CD4-positive, alpha-beta T cell treated with Interleukin-4 for 4 hours (primary cell): ENCODE measurements at places on chromosomes 3 and 15.

- no peak for DNase-seq
These were observed 177.5 kb downstream of the OXSM start for GRCh38 chr3:25967385-25967784.

DNA sequence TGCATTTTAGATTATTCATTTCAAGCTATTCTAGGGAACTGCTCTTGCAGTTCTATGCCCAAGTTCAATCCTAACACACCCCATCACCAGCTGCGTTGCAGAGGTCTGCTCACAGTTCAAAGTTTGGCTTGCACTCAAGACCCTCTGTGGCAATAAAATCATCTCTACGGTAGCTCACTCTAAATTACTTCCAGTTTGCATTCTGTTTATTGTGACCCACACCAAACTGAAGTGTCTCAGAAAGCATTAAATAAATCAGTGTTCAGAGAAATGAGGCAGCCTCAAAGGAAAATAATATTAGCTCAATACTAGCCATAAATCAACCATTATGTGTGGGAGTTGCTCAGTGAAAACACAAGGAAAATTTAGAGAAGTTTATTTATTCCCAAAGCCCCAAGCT is 250.3 kb downstream of the MAGI1 start:
- DNase-seq = no peak

DNA sequence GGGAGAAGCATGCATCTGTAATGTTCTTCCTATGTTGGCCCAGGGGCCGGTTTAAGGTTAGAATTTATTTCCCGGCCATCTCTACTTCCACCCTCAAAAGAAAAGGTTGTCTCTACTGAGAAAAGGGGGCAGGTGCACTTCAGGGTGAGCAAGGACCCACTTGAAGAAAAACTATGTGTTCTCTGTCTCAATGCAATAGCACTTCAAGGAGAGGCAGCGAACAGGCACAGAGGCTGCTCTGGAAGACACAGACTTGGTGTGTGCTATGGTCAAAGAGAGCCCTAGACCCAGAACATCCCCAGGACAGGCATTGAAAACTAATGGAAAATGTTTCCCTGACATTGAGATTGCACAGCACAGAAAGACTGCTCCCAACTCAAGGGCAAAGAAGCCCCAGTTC is 7.6 kb downstream of the MINDY4B start:
- no peak for DNase-seq

- DNase-seq = no peak
These were observed 477.4 kb upstream of the MDFIC2 start for GRCh38 chr3:70789878-70790277.

GRCh38 chr3:151431940-151432339 is 28.9 kb downstream of the IGSF10 start:
- no peak for DNase-seq

GRCh38 chr3:183782576-183783276 is 42.7 kb downstream of the MAP6D1 start:
- no peak for DNase-seq

- DNase-seq = no peak
These were observed 1.2 kb downstream of the DAPK2 start for GRCh38 chr15:64045101-64045435.

- no peak for DNase-seq
These were observed 65.1 kb downstream of the PIK3CB start for GRCh38 chr3:138769616-138770015.

DNA sequence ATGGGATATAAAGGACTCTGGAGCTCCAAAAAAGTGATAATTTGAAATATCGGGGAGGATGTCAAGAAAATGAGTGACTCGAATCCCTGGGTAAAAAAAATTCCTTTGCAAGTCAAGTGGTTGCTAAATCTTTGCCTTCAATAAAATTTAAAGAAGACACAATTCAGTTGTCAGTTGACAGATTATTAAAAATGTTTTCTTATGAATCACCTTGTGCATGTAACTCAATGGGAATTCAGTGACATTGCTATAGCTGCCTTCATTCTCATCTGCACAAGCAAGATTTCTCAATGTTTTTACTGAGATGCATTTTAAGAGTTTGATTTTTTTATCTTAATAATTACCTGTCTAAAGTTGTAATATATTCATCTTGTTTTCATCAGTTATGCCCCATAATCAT is 264.0 kb upstream of the IL12A start:
- no peak for DNase-seq

DNA sequence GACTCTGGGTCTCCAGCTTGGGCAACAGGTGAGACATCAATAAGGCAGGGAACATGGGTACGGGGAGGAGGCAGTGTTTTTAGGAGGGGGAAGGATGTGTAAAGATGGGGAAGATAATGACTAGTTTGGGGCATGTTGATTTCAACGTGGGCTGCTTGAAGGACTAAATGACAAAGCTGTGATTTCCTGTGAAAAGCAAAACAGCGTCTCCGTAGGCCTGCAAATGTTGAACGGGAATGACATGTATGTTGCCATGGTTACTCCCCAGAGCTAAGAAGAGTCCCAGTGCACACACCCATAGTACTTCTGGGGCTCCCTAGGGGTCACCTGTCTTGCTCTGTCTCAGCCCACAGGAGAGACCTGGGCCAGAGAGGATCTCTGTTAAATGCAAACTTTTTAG is 71.3 kb upstream of the ETV5 start:
- DNase-seq = no peak

- no peak for DNase-seq
These were observed 155.6 kb upstream of the HES1 start for GRCh38 chr3:193980326-193980725.

GRCh38 chr3:197023998-197024651 is 5.5 kb downstream of the MELTF start:
- no peak for DNase-seq

- DNase-seq = no peak
These were observed 542.6 kb downstream of the TUSC7 start for GRCh38 chr3:117252208-117252607.

GRCh38 chr3:55556619-55557537 is 69.8 kb upstream of the WNT5A start:
- DNase-seq = no peak

DNA sequence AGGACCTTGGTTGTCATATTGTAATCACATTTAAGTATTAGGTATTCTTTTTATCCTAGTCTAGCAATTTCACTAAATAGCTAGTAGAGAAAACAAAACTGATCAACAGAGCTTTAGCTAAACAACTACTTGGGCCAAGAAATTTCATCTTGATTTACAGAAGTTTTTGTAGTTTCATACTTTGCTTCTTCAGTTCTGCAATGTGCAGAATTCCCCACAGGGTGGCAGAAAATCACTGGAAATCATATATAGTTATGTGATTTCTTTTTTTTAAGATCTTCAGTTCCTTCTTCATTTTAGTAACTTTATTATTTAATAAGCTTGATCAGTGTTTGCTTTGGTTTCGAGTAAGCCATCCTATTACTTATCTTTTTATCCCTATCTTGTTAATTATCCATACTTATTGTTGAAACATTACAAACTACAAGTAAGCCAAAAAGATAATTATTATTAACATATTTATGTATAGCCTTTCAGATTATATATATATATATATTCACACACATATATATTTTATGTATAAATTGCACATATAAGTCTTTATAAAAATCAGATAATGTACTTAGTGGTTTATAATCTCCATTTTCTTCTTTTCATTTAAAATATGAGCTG is 2.2 kb upstream of the BNIP2 start:
- peak; percentile 61 for DNase-seq

DNA sequence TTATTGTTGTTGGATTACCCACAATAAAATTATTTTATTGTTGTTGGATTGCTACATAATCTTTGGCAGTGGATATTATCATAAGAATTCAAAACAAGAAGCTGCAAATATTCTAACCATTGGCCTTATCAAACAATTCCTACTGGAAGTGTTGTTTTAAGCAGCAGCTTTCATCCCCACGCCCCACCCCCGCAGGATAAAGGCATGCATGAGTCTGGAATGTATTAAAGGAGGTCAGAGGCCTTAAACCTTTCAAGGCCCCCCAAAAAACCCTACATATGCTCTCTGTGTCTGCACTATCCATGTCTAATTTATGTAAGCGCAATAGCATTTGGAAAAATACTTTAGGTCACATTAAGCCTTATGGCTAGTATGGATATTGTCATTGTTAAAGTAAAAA is 23.1 kb downstream of the P3H2 start:
- DNase-seq = no peak

DNA sequence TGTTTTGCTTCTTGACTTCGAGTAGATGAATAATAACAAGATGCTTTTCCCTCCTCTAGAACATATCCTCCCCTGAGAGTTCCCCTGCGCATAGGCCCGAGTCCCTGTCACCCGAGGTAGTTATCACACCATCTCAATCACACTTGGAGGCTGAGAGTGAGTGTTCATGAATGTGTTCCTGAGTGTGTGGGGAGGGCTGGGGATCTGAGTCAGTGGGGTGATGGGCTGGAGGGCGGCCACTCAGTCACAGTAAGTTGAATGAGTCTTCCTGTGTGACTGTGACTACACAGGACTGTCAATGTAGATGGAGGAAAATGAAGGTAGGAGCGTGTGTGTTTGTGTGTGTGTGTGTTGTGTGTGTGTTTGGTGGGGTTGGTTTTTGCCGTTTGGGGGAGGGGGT is 71.0 kb downstream of the SETD5 start:
- no peak for DNase-seq

DNA sequence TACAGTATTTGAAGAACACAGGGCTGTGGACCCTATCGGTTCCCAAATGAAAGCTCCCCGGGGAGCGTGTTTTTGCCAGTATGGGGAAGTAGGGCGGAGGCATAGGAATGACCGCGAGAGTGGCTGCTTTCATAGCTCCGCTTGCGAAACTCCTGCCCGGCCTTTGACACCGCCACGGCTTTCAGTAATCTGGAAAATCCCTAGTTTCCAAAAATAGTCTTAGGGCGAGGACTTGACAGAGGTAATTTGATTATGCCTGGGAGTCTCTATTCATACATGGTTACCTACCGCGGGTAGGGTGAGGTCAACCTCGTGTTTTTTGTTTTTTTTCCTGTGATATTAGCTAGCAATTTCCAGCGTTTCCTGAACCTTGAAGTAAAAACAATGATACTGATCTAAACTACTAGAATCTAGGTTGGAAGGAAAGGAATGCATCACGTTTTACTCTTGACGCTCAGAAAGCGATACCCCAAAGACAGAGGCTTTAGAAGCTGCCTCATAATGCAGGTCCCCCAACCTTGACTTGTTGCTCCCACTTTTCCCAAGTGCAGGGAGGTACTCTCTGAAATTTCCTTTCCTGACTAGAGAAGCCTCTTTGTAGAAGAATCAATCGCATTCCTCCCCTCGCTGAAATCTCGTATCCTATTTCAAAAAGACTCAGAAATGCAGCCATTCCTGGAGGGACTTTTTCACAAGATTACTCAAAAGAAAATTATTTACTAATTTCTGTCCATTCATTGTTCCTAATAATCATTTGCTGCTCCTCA is 894 bp upstream of the CCNL1 start:
- peak; percentile 72 for DNase-seq

DNA sequence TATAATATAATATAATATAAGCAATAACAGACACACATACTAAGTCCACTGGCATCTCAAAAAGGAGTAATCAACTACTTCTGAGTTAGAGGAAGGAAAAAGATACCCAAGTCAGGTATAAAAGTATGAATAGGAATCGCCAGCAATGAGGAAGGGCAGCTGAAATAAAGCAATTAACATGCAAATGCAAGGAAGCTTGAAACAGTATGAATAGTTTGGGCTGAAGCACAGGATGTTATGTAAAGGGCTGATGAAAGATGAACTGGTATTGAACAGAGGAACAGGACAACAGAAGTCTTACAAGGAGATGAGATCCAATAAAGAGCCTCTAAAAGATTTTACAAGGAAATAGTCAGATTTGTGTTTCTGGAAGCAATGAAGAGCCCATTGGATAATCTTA is 7.1 kb downstream of the COPS2 start:
- no peak for DNase-seq

GRCh38 chr15:82047453-82048400 is 1.9 kb upstream of the MEX3B start:
- DNase-seq = no peak

DNA sequence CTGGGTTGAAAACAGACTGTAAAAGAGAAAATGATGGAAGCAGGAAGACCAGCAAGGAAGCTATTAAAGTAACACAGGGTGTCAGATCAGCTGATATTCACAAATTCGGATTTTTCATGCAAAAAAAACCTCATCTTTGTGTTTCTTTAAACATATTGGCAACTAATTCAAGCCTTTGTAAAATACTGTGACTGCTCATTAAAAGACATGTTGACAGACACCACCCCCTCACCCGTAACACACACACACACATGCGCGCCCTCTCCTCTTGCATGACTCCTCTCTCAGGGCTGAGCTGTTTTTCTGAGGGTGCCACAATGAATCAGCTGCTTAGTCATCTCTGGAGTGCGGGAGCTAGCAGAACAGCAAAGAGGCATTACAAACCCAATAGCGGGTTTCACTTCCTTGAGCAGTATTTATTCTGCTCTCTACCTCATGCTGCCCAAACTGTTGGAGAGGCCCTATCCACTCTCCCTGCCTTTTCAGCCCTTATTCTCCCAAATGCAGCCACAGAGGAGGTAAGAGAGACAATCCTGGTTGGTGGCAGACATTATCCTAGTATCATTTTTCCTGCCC is 35.8 kb upstream of the CCDC80 start:
- DNase-seq = peak; percentile 93

DNA sequence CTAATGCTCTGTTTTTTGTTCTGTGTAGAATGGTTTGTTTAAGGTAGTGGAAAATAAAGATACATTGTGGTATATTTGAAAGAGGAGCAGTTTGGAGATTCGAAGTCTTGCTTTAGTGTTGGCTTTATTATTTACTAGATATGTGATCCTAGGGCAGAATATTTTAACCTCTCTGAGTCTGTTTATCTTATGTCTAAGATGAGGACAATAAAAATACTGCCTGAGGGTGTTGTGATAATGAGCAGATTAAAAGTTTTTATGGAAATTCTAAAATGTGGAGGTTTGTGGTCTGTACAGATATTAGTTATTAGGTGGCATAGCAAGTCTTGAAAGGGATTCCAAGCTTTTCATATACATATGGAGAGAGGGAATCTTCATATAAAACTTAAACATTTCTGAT is 15.0 kb downstream of the TCF12 start:
- DNase-seq = no peak

DNA sequence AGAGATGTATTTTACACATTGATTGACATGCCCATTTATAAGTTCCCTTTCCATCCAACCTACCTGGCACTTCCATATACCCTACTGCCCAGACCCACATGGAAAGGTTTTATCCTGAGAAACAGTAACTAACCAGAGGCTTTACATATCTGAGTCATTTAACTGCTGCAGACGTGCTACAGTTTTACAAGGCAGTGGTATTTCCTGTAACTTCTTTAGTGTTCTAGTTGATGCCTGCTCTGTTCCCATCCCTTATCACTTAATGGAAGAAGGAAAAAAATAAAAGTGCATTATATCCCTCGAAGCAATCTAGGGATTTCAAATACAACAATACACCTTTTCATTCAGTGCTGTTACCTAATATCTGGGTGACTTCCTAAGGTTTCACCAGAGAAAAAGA is 107.1 kb downstream of the TMCO5A start:
- DNase-seq = no peak

- DNase-seq = peak; percentile 53
These were observed 6.2 kb upstream of the TMF1 start for GRCh38 chr3:69058180-69058946.

DNA sequence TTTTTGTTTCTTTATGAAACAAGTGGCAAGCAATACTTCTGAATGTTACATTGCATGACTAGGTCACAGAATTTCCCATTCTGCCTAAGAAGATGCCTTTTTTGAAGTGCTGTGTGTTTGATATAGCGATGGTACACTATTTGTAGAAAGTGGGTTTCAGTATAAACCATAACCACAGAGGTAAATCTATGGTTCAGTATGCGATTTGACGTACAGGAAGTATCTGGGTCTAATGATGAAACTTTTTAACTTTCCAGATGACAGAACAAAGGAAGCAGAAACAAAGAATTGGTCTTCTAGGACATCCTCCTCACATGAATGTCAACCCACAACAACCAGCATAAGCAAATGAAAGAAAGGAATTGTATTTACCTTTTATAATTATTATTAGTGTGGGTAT is 133.4 kb upstream of the BHLHE40 start:
- DNase-seq = peak; percentile 67
